Cardiac muscle cell (in vitro differentiated cells and primary cell): ENCODE measurements at places on chromosomes 5 and 9. TPM values are rescaled to one million over a fixed set of nuclear protein-coding genes. Genes with fewer than 3 reads are reported as not detected.

DNA sequence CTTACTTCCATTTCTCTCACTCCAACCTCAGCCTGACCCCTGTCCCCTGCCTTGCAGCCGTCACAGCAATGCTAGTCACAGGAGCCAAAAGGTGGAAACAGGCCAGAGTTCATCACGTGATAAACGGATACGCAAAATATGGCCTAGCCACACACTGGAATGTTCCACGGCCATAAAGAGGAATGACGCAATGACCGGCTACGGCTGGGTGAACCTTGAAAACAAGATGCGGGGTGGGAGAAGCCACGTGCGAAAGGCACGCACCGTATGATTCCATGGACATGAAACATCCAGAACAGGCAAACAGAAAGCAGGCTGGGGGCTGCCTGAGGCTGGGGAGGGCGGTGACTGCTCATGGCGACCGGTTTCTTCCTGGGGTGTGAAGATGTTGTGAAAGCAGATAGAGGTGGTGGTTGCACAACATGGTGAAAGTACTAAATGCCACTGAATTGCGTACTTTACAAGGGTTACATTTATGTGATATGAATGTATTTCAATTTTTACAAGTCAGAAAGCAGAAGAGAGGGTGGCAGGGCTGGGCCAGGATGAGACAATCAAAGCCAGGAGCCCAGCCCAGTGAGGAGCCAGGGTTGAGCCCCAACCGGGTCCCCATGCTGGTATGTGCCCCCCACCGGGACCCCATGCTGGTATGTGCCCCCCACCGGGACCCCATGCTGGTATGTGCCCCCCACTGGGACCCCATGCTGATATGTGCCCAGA, 117.8 kb upstream of the SARDH start:
- DNase-seq = no peak

GRCh38 chr5:1786621-1787471, 12.8 kb downstream of the MRPL36 start:
- no peak for DNase-seq

- no peak for DNase-seq
Observed at GRCh38 chr5:139740138-139740991, 55.2 kb upstream of the PSD2 start.

DNA sequence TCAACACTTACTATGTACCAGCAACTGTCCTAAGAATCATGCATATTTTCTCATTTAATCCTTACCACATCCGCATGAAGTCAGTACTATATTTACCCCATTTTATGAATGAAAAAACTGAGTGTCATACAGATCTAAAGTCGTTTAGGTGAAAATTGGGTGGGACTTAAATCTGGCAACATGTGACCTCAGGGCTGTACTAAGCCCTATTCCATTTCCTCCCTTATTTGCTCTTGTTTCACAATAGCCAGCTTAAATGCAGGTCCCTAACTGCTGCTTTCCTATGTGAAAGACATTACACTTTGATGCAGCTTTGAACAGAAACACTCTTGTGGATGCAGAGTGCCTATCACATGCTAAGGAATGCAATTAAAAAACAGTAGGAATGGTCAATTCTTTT, 2.5 kb upstream of the RAB14 start:
- no peak for DNase-seq

GRCh38 chr5:10648806-10649665, 85.2 kb downstream of the ANKRD33B start:
- no peak for DNase-seq

- DNase-seq = no peak
Observed at GRCh38 chr5:57716661-57717060, 234.1 kb upstream of the ACTBL2 start.

DNA sequence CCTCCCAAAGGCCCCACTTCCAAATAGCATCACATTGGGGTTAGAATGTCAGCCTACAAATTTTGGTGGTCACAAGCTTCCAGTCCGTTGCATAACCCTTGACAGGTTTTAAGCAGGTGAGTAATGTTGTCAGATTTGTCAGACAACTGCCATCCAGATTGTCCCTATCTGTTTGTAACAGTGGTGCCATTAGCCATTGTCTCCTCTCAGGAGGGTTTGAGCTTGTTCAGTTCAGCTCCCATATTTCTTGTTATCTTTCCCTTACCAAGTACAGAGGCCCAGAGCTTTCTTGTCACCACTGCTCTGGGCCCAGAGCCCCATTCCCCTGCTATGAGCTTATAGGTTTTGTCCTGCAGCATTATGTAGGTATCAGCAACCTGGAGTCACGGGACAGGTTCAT, 14.8 kb upstream of the GSN start:
- DNase-seq = no peak

DNA sequence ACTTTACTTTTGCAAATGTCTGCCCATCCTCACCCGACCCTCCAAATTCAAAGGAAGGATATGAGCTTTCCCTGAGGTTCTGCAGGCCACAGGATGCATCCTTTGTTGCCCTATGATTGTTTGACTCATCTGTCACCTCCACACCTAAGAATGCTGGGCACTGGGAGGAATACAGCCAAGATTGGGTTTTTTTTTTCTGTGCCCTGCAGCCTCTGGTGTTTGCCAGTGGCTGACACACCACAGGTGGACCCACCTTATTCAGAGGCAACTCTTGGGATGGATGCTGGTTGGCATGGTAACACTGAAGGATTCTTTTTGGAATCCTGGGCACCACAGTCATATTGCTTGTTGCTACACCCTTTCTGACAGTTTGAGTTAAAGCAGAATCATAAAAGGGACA, 29.7 kb downstream of the C9orf152 start:
- no peak for DNase-seq

DNA sequence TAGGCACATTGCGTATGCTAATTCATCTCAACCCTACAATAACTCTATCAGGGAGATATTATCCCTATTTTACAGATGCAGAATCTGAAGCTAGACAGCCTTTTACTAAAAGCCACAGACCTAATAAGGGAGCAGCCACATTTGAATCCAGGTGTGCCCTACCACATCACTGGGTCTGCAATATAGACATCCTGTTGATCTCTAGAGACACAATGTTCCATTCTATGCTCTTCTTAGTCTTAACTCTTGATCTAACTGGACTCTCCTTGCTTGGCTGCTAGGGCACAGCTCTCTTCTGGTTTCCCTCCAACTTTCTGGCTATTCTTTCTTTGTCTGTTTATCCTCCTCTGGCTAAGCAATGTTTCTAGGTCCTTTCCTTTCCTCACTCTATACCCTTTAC, 1.4 kb upstream of the SPATA6L start:
- DNase-seq = no peak

Gene CD72
- polyA plus RNA-seq = 2.3 and 12.3 TPM in 2 replicates

Gene DIPK1B
- polyA plus RNA-seq = 162 and 190 TPM in 2 replicates

Gene SHOC1
- polyA plus RNA-seq = 0.12 and 0.37 TPM in 2 replicates

Gene CDC20B
- polyA plus RNA-seq = 0.39 and 0.89 TPM in 2 replicates

Gene FOXD4L4
- 0.11 TPM in 1 of 2 replicates, not detected in the other for polyA plus RNA-seq

Gene S1PR3
- polyA plus RNA-seq = 7.4 and 10.9 TPM in 2 replicates

Gene COL27A1
- polyA plus RNA-seq = 12.2 and 13.4 TPM in 2 replicates
